ENCODE measurements at places on chromosomes 1 and 21.

DNA sequence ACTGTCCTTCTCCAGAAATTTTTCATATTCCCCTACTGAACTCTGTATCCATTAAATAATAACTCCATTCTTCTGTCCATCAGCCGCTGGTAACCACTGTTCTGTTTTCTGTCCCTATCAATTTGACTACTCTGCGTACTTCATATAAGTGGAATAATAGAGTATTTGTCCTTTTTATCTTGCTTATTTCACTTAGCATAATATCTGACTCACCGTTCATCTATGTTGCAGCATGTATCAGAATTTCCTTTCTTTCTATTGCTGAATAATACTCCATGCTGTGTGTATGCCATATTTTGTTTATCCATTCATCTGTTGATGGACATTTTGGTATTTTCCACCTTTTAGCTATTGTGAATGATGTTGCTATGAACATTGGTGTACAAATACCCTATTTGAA is 71.9 kb downstream of the CEP350 start:
- no peak for DNase-seq

- DNase-seq = no peak
Observed at GRCh38 chr21:39168800-39169199, 14.5 kb downstream of the PSMG1 start.

DNA sequence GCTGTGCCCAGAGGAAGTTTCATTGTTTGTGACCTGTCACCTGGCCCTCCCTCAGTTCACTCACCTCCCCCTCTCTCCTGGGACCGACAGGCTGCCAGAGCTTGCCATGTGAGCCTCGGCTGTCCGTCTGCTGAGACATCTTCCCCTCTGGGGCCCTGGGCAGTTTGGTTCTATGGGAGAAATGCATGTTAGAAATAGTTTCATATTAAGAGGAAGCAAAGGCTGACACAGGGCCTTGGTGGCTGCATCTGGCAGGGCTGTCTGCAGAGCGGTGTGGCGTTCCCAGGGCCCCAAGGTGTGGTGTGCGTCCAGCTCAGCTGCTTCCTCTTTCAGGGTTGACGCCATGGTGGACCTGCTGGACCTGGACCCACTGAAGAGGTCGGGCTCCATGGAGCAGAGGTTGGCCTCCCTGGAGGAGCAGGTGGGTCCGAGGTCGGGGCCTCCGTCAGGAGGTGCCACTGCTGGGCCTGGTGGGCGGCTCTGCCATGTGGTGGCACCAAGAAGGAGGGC is 31.9 kb upstream of the LRRC3 start:
- DNase-seq = no peak

- no peak for DNase-seq
Observed at GRCh38 chr1:180381184-180381580, 121.2 kb downstream of the ACBD6 start.

GRCh38 chr21:41277846-41278245 is 38.8 kb upstream of the FAM3B start:
- DNase-seq = no peak

- no peak for DNase-seq
Observed at GRCh38 chr1:156641761-156642264, at the start of gene BCAN. Gene BCAN, plus strand, starts transcription at chr1:156642117. Its CDS starts 3,938 bp downstream, at chr1:156646055.

- DNase-seq = no peak
Observed at GRCh38 chr1:224333939-224334786, 4.2 kb upstream of the NVL start.

- DNase-seq = no peak
Observed at GRCh38 chr1:174197547-174197946, 38.2 kb downstream of the RABGAP1L start.

DNA sequence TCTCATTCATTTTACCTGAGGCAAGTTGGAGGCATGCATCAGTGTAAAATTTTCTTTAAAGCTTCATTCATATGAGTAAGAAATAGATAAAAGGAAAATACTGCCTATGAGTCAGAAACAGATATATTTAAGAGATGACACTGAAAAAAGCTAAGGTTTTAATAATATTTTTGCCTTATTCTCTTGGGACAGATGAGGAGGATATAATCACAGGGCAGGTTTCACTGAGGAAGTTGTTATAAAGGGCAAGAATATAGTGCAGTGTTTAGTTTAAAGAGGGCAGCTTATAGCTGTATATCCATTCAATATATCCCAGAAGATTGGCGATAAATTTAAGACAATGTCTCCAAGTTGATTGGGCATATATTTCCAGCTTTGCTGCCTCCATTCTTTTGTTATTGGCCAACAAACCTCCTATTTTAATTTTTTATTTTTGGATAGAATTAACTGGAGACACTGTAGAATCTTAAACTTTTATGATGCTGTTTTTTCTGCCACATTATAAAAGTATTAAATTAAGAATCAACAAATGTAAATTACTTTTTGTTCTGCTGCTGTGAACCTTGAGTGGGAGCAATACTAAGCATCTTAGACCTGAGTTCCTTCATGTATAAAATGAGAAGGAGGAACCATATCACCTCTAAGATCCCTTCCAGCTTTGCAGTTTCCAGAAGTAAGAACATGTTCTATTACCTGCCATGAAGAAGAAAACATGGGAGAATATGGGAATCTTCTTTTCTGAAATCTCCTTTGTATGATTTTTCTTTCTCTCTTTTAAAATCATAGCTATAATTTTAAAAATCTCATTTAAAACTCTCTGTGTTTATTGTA is 171.6 kb downstream of the S1PR1 start:
- no peak for DNase-seq

- DNase-seq = peak; percentile 7
Observed at GRCh38 chr1:159197561-159198557, 6.8 kb upstream of the ACKR1 start.

GRCh38 chr21:25563361-25564116 is 43.7 kb downstream of the MRPL39 start:
- DNase-seq = peak; percentile 25

DNA sequence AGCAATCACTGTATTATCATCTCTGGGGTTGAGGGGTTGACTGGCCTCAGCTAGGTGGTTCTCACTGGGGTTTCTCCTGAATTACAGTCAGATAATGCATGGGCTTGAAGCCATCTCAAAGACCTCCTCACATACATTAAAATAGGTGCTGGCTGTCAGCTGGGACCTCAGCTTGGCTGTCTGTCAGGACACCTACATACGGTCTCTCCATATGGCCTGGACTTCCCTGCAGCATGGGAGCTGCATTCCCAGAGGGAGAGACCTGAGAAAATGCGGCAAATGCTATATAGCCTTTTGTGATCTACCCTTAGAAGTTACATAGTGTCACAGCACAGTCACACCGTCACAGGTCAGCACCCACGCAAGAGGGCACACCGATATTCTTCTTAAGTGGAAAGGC is 93.6 kb downstream of the TSEN15 start:
- no peak for DNase-seq

DNA sequence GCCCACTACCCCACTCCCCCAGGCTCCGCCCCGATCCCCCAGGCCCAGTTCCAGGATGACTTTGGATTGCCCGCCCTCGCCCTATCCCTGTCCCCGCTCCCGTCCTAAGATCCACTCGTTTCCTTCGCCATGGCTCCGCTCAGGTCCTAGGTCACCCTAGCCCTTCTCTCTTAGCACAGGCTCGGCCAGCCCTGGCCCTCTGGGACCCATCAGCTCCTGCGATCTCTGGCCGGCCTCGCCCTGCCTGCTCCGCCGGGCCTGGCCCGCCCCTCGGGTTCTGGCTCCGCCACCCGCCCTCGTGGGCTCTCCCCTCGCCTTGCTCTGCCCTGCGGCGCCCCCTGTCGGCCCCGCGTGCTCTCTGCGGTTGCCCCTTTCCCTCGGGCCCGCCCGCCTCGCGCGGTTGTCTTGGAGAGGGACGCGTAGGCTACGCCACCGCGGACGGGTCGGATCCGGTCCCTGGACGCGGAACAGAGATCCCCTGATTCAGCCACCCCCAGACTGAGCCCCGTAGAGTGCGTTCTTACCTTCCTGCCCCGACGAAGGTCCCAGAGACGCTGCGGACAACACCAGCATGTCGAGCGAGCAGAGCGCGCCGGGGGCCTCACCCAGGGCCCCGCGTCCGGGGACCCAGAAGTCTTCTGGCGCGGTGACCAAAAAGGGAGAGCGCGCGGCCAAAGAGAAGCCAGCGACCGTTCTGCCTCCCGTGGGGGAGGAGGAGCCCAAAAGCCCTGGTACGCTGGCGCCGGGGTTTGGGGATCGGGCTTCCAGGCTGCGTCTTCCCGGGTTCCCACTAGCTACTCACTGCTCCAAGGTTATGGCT is at the start of gene LRRC71:
LRRC71 (plus strand) TSS at position 400 of the 820 bp plus-strand sequence; CDS start at position 572, 172 bp downstream.
- DNase-seq = peak; percentile 24

GRCh38 chr1:203537806-203538464 is 44.0 kb downstream of the OPTC start:
- no peak for DNase-seq

DNA sequence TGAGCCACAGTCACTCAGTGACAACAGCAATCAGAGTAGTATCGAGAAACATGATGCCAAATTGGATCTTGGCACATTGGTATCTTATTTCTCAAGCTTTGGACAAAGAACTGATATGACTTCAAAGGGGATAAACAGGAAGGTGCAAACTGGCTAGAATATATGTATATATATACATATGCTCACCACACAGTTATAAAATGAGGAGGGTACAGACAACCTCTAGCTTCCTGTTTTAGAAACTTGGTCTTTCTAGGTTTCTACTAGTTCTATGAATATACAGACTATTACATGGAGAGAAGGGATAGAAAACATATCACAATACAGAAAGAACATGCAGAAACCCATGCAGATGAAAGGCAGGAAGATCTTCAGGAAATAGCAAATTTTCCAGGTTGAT is 292.1 kb upstream of the SNX7 start:
- DNase-seq = no peak

- no peak for DNase-seq
Observed at GRCh38 chr1:239225396-239225795, 161.0 kb upstream of the CHRM3 start.

DNA sequence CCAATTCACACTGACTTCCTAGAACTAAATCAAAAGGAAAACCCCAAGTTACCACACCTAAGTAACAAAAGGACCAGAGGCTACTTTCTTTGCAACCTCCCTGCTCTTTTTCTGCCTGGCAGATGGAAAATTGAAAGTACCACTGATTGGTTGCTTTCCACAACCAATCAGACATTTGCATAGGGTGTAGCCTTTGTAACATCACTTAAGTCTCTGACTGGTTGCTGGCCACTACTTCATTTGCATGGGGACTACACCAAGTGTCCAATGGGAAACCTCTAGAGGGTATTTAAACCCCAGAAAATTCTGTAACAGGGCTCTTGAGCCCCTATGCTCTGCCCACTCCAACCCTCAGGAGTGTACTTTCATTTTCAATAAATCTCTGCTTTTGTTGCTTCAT is 365.0 kb downstream of the LTN1 start:
- no peak for DNase-seq

DNA sequence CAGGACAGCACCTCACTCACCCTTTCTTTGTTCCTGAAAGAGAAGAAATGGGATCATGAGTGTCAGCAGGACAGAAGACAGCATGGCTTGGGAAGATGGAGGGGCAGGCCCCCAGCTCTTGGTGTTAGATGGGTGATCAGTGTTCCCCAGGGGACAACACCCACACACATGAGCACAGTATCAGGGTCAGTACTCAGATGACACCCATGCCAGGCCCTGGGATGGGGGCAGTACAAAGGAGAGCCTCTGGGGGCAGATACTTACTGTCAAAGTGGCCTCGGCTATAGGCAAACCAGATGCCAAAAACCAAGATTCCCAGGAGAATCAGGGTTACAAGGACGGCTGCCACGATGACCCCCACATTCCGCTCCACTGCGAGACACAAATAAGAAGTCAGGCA is 21.6 kb downstream of the F11R start:
- DNase-seq = no peak

DNA sequence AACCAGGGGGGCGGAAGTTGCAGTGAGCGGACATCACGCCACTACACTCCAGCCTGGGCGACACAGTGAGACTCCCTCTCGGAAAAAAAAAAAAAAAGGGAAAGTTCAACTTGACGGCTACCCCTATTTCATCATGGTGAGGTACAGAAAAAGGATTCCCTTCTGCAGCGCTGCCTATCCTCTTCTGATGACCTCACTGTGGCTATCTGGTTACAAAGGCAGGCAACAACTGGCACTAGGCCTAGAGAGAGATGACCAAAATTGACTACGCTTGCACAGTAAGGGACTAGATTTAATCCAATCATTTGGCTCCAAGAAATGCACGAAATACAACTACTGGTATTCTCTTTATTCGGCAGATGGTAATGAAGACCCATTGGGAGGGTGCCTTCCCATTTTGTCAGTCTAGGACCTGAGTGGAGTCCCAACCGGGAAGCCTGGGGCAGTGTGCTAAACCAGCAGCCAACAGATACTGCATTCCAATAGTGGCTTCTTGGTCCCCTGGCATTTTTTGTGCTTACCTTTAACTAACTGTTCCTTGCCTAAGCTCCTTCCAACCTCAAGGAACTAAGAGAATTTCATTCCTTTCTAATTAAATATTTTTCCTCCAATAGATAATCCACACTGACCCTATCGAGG is 36.6 kb downstream of the ITPKB start:
- no peak for DNase-seq

DNA sequence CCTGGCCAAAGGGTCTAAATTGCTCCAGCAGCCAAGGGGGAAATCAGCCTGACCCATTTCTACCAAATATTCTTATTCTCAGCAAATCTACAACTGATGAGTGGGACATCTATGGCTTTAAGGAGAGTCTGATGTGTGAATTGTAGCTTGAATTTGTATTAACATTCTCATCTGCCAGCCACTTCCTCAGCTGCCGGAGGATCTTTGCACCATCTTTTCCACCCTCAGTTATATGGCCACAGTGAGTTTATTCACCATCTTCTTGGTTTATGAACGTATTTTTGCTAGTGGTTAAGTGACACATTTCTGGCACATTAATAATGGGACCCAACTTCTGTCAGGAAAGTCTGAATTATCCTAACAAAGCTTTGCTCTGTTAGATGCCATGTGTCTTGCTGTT is 69.6 kb downstream of the COLGALT2 start:
- DNase-seq = no peak

DNA sequence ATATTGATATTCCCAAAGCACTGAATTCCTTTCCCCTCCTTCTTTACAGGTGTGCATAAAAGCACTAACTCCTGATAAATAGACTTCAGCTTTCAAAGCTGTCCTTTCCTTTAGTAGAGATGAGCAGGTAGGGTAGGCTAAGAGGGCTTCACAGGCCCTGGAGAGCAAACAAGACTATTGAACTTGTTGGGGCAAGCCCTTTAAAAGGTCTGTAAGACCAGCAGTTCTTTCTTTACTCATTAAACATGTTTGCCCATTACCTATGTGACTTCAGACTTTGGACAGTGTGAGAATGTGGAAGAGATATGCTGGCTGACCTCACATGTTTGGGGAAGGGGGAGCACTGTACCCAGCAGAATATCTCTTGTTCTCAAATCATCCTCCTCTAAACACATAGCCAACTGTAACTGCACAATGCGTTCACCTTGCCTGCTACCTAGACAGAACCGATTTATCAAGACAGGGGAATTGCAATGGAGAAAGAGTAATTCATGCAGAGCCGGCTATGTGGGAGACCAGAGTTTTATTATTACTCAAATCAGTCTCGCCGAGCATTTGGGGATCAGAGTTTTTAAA is 27.1 kb upstream of the HAO2 start:
- DNase-seq = no peak

Data from CD4-positive, alpha-beta T cell treated with Interleukin-6 at 100 ng/mL for 8 hours (primary cell).